ENCODE measurements at places on chromosomes 4 and X.

- no peak for DNase-seq
These were observed 23.3 kb downstream of the RNF150 start for GRCh38 chr4:141109983-141110382.

DNA sequence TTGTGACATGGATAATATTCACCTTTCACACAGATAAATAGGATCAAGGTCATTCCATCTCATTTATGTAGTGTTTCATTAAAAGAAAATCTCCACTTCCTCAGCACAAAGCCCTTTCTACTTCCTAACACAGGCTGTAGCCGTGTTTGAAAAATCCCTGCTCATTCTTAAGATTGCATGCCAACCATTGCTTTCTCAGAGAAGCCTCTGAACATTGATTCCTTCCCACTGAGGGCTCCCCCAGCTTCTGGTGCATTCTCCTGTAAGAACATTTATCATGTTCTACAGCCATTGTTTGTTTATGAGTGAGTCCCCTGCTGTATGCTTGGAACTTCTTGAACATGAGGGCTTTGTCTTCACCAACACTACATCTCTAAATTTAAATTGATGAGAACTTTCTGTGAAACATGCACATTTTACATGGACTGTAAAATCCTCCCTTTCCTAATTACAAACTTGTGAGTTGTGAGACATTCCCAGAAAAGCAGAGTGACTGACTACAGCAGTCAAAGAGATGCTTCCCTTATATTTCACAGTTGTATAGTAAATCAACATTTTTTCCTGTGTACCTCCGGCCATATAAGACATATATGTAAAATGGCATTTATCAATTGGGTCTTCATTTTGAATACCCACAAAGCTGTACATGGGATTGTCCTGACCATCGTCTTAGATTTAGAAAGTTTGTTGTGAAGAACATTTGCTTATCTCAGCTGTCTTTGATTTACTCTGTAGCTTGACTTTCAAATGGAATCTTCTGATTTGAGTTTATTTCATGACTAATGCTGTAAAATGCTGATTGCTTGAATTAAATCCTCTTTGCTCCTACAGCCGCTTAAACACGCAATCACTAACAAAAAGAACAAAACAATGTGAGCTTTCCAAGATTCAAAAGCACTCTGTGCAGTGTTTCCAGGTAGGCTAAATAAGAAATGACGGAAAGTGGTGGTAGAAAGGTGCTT, 600.5 kb upstream of the SLIT2 start:
- no peak for DNase-seq

DNA sequence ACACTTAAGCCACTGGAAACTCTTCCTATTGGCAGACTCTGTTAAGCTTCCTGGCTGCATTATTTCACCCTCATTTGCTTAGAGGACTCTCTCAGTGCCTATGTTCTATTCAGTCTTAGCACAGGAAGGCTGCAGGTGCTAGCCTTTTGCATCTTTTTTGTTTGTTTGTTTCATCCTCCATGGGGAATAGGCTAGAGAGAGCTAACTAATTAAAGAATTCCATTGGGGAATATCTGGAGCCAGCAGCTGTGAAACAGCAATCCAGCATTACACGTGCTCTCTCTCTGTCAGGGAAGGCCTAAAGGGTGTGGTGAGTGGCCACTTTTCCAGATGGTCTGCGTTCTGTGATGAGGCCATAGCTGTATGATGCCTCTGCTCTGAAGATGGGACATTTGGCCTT, 633.6 kb downstream of the SPRY1 start:
- no peak for DNase-seq

GRCh38 chr4:75289914-75290582, 224.2 kb downstream of the RCHY1 start:
- DNase-seq, result peak; percentile 5

GRCh38 chr4:180058691-180059215, 2184.4 kb upstream of the TENM3 start:
- peak; percentile 54 for DNase-seq

- DNase-seq, result no peak
These were observed 188.4 kb upstream of the VEGFC start for GRCh38 chr4:176981074-176981473.

DNA sequence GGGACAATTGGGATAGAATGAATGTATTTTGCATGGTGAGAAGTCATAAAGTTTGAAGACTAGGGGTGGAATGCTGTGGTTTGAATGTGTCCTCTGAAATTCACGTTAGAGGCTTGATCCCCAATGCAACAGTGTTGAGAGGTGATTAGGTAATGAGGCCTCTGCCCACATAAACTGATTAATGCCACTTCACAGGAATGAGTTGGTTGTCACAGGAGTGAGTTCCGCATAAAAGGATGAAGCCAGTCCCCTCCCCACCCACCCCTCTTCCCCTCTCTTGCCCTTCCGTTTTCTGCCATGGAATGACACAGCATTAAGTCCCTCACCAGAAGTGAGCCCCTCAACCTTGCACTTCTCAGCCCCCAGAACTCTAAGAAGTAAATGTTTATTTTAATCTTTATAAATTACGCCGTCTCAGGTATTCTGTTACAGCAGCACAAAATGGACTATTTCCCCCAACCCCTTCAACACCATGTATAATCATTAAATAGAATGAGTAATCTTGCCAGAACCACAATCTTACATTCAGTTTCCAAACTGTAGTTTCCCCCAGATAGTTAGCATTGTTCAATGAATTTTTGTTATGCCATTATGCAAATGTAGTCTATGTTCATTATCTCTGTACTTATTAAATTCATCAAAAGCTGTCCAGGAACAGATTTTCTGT, 5.5 kb upstream of the MMAA start:
- DNase-seq, result no peak

DNA sequence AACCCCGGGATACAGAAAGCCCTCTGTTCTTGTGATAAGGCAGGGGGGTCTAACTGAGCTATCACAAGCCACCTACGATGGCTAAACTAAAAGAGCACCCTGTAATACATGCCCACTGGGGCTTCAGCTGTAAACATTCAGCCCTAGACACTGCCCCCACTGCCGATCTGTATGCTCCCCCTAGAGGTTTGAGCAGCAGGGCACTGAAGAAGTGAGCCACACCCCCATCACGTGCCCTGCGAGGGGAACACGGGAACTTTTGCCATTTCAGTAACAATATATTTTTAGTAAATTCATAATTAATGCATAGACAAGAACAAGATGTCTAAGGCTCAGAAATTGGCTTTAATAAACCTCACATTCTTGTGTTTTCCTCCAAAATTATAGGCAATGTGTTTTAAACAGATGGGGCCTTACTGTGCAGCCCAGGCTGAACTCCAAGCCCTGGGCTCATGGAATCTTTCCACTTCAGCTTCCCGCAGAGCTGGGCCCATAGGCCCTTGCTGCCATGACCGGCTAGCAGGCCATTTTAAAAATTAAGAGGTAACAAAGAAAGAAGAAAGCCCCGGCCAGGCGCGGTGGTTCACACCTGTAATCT, 235.3 kb upstream of the SFRP2 start:
- DNase-seq, result no peak
